ENCODE measurements at places on chromosomes 11 and 22. TPM values are rescaled to one million over a fixed set of nuclear protein-coding genes. Genes with fewer than 3 reads are reported as not detected.

Gene APOBEC3B
- 1.7 TPM for total RNA-seq

Gene OPCML
- not detected for total RNA-seq

Gene OR6M1
- total RNA-seq = not detected

Gene IL17REL
- 0.10 TPM for total RNA-seq

Gene TPH1
- total RNA-seq = 0.38 TPM

Gene CBLIF
- not detected for total RNA-seq

Gene APOL3
- 167 TPM for total RNA-seq

Gene CNGA4
- 0.20 TPM for total RNA-seq

Gene DDT
- total RNA-seq = 84.4 TPM

GRCh38 chr11:60946601-60947264, 5.2 kb downstream of the SLC15A3 start:
- peaks cover 29% of the 10 kb centered on the region for H3K27me3 ChIP-seq
- peaks cover under 1% of the 10 kb centered on the region for H3K4me1 ChIP-seq
- no peak overlapping the region for H3K27ac ChIP-seq
- H3K4me3 ChIP-seq = no peak overlapping the region
- H3K36me3 ChIP-seq = no peaks in the 10 kb centered on the region
- DNase-seq = no peak

- no peak overlapping the region for H3K27ac ChIP-seq
- no peak for DNase-seq
- no peaks in the 10 kb centered on the region for H3K4me1 ChIP-seq
- peaks cover 8% of the 10 kb centered on the region for H3K27me3 ChIP-seq
Measured at GRCh38 chr11:129434641-129435498, 59.2 kb downstream of the BARX2 start.

GRCh38 chr11:128689591-128689947, 4.3 kb upstream of the FLI1 start:
- H3K36me3 ChIP-seq = no peaks in the 10 kb centered on the region
- H3K4me1 ChIP-seq = peaks cover 50% of the 10 kb centered on the region
- no peak overlapping the region for H3K27ac ChIP-seq
- peaks cover 53% of the 10 kb centered on the region for H3K27me3 ChIP-seq
- DNase-seq = no peak

DNA sequence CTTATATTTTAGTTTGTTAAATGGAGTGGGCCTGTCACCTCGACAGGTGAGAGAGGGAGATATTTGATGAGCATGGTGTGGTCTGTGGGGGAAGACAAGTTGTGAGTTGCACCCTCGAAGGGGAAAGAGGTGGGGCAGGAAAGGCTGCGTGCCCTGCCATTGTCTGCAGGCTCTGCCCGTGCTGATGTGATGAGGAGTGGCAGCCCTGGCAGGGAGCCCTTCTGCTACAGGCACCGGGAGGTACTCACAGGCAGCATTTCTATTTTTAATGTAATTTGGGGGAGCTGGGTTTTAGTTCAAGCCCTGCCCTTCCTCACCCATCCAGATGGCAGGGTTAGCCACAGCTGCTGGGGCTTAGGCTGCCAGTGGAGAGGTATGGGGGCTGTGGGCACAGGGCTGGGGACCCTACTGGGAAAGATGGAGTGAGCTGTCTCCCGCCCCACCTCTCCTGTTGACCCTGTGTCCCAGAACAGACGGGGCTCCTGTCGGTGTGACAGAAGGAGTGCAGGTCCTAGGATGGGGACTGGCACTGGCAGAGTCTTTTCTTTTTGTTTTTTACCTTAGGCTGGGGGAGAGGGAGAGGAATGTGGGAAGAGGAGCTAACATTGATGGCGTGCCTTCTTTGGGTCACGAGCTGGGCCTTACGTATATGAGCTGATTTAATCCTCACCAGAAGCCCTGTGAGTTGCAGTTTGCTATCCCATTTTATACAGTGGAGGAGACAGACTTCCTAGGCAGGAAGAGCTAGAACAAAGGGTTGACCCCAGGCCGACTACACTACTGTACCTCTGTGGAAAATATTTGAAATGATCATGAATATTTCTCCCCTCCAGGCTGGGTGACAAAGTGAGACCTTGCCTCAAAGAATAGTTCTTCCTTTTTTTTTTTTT, 51.6 kb downstream of the CEP164 start:
- DNase-seq = no peak
- H3K4me3 ChIP-seq = no peak overlapping the region
- H3K36me3 ChIP-seq = peaks cover 49% of the 10 kb centered on the region
- H3K4me1 ChIP-seq = no peaks in the 10 kb centered on the region
- no peaks in the 10 kb centered on the region for H3K27me3 ChIP-seq

GRCh38 chr11:41457216-41458014, 2.0 kb downstream of the LRRC4C start:
- no peak overlapping the region for H3K27ac ChIP-seq
- no peak for DNase-seq
- no peaks in the 10 kb centered on the region for H3K36me3 ChIP-seq
- H3K4me3 ChIP-seq = no peak overlapping the region
- no peaks in the 10 kb centered on the region for H3K27me3 ChIP-seq

- H3K27me3 ChIP-seq = peaks cover 4% of the 10 kb centered on the region
- H3K36me3 ChIP-seq = no peaks in the 10 kb centered on the region
- H3K4me1 ChIP-seq = no peaks in the 10 kb centered on the region
- H3K27ac ChIP-seq = no peak overlapping the region
- no peak for DNase-seq
Measured at GRCh38 chr11:35624781-35625180, 6.5 kb downstream of the FJX1 start.

- no peak overlapping the region for H3K4me3 ChIP-seq
Measured at GRCh38 chr22:22201185-22201929, 43.2 kb upstream of the VPREB1 start.

GRCh38 chr11:69642913-69643632, 2.1 kb downstream of the CCND1 start:
- peaks cover 46% of the 10 kb centered on the region for H3K4me1 ChIP-seq
- peaks cover 6% of the 10 kb centered on the region for H3K27me3 ChIP-seq
- H3K4me3 ChIP-seq = peak overlapping the region; percentile 62
- no peak overlapping the region for H3K27ac ChIP-seq
